OCI-LY7 (cell line): ENCODE measurements at places on chromosomes 13 and 19.

- no peak for DNase-seq
Observed at GRCh38 chr13:98626298-98626935, 49.5 kb upstream of the STK24 start.

- no peak for DNase-seq
Observed at GRCh38 chr13:40114305-40114896, 458.9 kb downstream of the COG6 start.

GRCh38 chr19:48870048-48870447 lies 1.6 kb upstream of the PLEKHA4 start:
- DNase-seq: no peak

- peak; percentile 45 for DNase-seq
Observed at GRCh38 chr19:51333836-51334460, 8.0 kb downstream of the VSIG10L start.

GRCh38 chr13:41848435-41849255 lies 112.3 kb downstream of the VWA8 start:
- DNase-seq: no peak

- DNase-seq: no peak
Observed at GRCh38 chr13:33213024-33213768, 72.4 kb downstream of the STARD13 start.

DNA sequence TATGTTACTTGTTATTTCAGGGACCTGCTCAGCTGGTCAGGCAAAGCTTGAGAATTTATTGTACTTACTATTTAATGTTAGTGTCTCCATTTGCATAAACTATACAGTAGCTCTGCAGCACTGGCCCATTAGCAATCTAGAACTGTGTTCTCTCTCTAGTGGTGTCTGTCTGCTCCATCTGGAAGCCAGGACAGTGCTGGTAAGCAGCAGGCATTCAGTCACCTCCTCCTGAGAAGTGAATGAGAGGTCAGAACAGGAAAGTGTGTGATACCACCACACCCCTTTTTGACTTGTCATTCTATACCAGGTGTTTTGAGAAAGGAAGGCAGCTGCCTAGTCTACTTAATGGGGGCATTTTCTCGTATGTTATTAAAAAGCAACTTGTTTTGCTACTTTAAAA lies 3.9 kb downstream of the COG3 start:
- DNase-seq: peak; percentile 7

- DNase-seq: no peak
Observed at GRCh38 chr13:52707375-52707774, 32.2 kb downstream of the CNMD start.

DNA sequence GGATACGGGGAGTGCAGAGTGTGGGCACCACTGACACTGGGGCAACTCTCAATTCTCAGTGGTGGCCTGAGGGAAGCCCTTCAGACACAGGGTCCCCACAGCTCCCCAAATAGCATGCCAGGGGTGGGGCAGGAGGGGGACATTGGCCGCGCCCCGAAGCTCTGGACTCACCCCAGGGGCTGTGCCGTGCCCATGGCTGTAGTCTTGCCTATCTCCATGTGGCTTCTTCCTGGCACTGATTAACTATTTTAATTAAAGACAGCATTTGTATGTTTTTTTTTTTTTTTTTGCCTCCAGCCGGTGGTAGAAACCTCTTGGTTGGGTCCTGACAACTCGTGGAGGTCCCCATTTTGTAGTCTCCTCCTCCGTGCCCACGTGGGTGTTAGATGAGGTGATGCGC lies 23.3 kb downstream of the GATAD2A start:
- no peak for DNase-seq

DNA sequence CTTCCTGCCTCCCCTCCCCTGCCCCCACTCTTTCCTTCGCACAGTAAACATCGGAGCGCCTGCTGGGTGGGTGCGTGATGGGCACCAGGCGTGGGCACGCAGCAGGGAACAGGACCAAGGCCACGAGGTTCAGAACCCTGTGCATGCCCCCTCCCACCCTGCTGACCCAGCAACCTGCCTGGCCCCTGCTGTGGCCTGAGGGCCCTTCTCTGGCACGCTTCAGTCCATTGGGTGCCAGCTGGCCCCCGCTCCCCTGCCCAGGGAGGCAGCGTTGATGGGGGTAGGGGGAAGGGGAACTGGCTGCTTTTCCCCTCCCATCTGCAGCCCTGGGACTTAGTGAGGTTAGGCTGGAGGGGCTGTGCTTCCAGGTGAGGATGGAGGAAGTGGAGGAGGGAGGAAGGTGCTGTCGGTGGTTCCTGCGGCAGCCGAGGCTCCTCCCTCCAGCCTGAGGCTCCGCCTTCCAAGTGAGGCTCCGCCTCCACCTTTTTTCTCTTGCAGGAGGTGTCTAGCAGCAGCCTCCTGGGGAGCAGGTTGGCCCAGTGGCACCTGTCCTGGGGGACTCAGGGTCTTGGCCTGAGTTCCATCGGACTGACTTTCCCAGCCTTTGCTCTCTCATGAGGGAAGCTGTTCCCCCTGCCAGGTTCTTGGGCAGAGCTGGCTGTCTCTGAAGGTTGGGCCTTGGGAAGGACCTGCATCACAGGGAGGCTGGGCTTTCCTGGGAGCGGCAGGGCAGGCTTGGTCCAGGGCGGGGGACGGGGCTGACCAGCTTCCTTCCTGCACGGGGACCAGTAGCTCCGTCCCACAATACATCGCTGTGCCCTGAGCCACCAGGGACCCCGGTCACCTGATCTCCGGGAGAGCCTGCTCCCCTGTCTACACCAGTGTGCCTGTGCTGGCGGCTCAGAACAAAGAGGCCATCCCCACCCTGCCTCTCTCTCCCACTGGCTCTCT lies 7.3 kb downstream of the PIAS4 start:
- peak; percentile 14 for DNase-seq

- DNase-seq: no peak
Observed at GRCh38 chr13:71659404-71659803, 207.6 kb downstream of the DACH1 start.

GRCh38 chr13:113581871-113582270 lies 2.7 kb upstream of the TFDP1 start:
- DNase-seq: no peak

DNA sequence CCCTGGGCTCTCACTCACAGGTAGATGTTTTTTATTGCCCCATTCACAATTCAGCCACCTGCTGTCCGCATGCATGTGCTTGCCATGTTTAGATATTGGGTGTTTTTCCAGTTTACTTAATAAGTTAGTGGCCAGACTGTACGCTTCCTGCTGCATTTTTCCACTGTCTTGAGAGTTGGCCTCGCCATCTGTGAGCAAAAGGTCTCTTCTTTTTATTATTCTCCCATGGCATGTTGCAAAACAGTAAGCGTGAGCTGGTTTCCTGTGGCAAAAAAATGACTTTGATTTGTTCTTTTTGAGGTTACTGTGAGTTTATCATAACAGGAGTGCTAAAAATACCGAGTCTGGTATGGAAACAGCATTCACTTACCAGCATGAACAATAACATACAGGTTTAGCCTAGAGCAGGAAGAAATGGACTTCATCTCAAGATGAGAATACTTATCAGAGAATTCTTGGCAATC lies 46.0 kb downstream of the SAE1 start:
- no peak for DNase-seq

DNA sequence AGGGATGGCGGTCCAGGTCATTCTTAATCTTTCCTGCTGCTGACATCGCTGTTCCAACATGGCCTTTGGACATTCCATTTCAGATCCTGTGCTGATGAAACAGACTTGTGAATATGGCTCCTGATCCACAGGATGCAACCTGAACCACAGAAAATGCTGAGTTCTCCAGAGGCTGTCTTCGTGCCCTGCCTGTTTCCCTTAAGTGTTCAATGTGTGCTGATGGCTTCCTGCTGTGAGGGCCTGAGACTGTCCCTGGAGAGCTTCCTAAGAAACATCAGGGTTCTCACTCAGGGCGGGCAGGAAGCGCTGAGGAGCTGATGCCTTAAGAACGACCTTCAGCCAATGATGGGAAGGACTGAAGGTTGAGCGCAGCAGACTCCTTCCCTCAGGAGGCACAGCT lies 909.4 kb downstream of the UQCRFS1 start:
- DNase-seq: no peak

GRCh38 chr19:958967-959855 lies 24.9 kb upstream of the WDR18 start:
- DNase-seq: no peak

DNA sequence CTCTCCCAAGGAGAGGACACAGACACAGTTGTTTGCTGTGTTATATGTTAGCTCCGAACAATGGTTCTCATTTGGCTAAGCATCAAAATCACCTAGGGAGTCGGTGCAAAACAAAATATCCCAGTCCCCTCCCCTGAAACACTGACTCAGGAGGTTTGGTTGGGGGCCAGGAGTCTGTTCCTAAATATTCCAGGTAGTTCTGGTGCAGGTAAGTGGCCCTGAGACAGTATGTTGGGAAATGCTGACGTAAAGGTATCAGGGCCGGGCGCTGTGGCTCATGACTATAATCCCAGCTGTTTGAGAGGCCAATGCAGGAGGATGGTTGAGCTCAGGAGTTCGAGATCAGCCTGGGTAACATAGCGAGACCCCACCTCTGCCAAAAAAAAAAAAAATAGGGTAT lies 2.3 kb upstream of the MAP2K7 start:
- no peak for DNase-seq

- no peak for DNase-seq
Observed at GRCh38 chr13:51612867-51613266, 28.6 kb downstream of the WDFY2 start.

DNA sequence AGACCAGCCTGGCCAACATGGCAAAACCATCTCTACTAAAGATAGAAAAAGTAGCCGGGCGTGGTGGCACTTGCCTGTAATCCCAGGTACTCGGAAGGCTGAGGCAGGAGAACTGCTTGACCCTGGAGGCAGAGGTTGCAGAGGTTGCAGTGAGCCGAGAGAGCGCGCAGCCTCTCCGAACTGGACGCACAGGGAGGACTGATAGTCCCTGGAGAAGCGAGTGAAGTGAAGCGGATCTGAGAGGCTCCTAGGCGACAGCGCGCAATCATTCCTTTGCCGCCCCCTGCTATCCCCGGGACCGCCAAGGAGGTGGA lies 233 bp downstream of the ZNF561 start:
- no peak for DNase-seq

- DNase-seq: no peak
Observed at GRCh38 chr19:32902448-32902847, 32.9 kb upstream of the SLC7A9 start.

GRCh38 chr13:94061301-94061700 lies 418.2 kb downstream of the DCT start:
- no peak for DNase-seq

- no peak for DNase-seq
Observed at GRCh38 chr19:48826606-48827020, 9.7 kb downstream of the HSD17B14 start.

DNA sequence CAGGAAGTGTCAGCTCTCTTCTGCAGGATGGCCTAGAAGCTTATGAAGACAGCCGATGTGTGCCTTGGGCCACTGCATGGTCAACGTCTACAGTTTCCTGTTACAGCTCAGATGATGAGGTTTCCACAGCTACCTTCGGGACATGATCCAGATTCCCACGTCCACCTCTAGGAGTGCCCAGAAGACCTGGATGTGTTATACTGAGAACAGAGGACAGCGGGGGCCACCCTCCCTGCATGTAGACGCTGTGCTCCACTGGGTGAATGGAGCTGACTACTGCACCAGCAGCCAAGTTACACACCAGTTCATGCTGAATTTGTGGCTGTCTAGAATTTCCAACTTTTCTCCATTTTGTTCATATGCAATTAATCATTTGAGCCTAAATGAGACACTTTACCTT lies 78.5 kb upstream of the MTIF3 start:
- no peak for DNase-seq

- no peak for DNase-seq
Observed at GRCh38 chr13:69706807-69707206, 400.8 kb upstream of the ATXN8OS start.

GRCh38 chr13:79939689-79940088 lies 401.2 kb downstream of the SPRY2 start:
- DNase-seq: no peak

DNA sequence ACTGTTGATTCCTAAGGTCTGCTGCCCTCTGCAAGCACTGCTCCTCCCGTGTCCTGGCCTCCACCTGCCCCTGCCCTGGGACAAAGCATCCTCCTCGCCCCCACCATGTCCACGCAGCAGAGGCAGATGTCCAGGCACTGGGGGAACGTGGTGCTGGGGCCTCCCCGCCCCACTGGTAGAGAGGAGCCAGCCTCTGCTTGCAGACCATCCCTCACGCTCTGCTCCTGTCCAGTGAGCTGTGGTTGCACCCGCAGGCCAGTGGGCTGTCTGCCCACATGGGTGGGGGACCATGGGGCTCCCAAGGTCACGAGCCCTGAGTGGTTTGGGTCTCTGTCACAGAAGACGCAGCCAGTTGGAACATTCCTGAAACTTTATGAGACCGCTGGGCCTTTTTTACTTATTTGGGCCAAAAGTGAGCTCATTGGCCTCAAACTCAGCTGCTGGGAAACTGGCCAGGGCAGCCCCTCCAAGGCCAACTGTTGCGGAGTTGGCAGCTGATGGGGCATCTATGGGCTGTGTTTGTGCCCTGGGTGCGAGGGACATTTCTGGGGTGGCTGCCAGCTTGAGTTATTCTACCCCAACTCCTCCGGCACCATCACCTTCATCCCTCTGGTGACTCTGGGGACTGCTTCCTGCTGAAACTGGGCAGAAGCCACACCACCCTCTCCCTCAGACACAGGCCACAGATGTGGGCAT lies 64.8 kb upstream of the F7 start:
- DNase-seq: no peak

DNA sequence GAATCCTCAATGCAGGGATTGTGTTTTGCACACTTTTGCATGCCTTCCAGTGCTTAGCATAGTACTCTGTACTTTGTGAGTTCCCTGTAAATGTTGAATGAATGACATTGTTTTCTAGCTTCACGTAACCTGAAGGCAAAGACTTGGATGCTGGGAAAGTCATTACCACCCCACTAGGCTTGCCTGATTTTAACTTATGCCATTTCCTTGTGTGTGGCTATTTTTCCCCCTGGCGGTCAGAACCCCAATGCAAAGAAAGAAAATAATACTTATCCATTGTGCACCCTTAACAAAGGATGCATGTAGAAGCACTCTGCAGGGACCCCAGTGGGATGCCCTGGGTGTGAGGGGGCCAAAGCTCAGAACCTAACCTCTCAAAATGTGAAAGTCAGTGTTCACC lies 1.2 kb upstream of the ENOX1 start:
- DNase-seq: peak; percentile 11

GRCh38 chr13:75445717-75446499 lies 36.1 kb downstream of the TBC1D4 start:
- no peak for DNase-seq

DNA sequence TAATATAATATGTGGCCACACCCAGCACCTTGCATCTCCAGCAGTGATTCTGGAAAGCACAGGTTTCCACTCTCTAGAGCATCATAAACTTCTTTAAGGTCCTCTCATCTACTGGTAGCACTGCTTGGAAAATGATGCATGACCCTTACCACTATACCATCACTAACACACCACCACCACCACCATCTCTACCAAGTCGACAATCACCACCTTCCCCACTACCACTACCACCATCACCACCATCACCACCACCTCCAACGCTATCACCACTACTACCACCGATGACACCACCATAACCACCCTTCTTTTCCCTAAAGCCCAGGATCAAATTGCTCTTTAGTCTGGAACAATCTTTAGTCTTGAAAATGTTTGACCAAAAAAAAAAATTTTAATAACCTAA lies 390.4 kb downstream of the SUCLA2 start:
- no peak for DNase-seq
